ENCODE measurements at places on chromosomes 5 and 9.

DNA sequence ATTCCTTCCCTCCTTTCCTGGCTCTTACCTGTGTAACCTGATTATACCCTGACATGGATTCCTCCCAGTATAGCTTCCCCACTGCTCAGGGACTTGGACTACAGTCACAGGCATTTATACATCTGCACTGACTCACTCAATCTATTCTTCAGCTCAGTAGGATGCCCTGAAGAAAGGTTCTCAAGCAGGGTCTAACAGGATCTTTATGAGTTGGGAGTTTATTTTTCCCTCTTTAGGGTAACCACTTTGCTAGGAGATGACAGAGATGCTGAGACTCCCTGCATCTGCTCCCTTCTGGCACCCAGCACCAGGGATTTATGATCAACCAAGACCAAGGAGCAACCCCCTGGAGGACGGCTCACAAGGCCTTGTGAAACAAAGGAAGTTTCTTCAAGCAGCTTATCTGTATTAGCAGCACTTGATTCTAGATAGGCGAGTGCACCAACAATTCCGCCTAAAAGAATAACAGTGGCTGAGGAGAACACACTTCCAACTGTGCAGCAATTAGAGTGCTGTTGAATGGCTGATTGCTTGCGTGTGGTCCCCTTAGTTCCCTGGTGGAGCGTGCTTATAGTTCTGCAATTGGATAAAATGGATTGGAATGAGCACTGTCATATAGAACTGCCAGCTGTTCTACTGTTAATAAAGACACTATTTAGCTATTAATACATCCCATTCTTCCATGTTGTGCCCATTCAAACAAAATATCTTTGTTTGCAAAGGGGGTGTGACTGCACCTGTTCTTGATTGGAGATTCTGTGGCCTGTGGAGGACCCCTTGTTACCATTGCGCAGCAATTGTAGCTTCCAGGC lies 482.6 kb downstream of the ZNF608 start:
- no peak for DNase-seq

DNA sequence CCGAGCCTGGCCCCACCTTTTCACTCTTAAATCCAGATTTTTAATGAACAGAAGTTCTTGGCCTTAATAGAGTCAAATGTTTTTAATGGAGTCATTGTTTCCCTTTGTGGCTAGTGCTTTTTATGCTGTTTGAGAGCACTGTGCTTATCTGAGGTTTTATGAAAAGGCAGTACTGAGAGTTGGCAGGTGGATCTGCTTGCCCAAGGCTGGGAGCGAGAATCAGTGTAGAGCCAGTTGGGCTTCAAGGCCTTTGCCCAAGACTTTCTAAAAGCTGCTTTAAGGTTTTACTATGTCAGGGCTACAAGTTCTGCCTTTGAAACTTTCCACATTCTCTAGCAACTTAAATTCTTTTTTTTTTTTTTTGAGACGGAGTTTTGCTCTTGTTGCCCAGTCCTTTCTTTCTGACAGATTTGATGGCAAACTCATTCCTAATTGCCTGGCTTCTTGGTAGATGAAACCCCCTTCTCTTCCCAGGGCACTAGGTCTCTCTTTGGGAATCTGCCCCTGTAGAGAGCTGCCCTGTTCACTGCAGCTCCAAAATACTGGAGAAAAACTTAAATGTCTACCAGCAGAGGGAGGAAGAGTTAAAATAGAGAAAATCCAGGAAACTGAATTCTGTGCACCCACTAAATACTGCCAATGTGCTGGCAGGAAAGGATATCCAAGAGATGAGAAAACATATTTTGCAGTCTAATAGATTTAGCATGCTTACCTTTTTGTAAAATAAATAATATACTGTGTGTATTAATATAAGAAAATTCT lies 36.9 kb upstream of the CDK20 start:
- DNase-seq, result peak; percentile 1

- no peak for DNase-seq
These were observed 89.6 kb upstream of the MIER3 start for GRCh38 chr5:57041570-57041969.

DNA sequence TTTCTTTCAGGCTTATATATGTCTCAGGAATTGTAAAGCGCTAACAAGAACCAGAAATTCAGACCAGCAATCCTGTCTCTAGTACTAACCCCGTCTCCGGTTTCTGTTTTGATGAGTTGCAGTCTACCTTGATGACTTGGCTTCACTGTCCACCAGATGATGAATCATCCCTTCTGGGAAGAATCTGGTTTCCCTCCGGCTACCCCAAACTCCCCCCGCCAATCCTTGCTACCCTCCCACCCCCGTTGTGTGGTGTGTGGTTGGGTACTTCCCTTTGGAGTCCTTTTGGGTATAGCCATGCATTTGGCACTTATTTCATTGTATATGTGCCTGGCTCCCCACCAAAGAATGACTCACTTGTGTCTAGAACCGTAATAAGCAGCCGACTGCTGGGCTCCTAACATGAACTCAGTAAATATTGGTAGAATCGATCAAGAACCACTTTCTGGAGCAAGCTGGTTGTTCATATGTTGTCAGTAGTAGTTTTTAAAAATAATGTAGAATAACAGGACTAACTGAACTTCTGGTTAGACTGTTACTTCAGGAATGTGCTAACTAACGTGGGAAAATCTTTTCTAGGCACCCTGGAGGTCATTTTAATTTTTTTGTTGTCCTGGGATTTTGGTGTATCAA lies 8.3 kb upstream of the TGFBI start:
- peak; percentile 97 for DNase-seq

- peak; percentile 25 for DNase-seq
These were observed 31.4 kb downstream of the COL15A1 start for GRCh38 chr9:98974994-98975712.

DNA sequence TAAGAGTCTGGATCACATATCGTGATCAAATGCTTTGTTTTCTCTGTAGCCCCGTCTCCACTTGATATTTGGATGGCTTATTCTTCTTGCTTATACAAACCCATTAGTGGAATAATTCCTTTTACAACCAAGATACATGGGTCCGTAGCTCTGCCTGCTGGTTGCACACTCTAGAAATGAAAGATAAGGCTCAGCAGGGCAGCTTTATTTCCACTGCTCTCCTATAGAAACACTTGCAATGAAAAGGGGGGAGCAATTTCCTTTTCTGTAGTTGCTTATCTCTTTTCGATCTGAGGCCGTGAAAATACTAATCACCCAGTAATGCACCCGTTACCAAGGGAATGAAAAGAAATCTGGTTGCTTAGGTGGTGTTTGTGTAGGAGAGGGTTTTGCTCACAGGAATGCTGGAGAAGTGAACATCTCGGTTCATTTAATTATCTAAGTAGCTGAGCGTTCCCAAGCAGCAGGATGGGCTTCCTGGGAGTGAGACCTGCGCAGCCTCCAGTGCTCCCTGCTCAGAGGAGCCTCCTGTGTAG lies 131.7 kb downstream of the ADAMTS16 start:
- DNase-seq, result no peak

- no peak for DNase-seq
These were observed 156.4 kb upstream of the MAP3K1 start for GRCh38 chr5:56658972-56659371.

- no peak for DNase-seq
These were observed 70.4 kb upstream of the TMED7 start for GRCh38 chr5:115696141-115696650.

DNA sequence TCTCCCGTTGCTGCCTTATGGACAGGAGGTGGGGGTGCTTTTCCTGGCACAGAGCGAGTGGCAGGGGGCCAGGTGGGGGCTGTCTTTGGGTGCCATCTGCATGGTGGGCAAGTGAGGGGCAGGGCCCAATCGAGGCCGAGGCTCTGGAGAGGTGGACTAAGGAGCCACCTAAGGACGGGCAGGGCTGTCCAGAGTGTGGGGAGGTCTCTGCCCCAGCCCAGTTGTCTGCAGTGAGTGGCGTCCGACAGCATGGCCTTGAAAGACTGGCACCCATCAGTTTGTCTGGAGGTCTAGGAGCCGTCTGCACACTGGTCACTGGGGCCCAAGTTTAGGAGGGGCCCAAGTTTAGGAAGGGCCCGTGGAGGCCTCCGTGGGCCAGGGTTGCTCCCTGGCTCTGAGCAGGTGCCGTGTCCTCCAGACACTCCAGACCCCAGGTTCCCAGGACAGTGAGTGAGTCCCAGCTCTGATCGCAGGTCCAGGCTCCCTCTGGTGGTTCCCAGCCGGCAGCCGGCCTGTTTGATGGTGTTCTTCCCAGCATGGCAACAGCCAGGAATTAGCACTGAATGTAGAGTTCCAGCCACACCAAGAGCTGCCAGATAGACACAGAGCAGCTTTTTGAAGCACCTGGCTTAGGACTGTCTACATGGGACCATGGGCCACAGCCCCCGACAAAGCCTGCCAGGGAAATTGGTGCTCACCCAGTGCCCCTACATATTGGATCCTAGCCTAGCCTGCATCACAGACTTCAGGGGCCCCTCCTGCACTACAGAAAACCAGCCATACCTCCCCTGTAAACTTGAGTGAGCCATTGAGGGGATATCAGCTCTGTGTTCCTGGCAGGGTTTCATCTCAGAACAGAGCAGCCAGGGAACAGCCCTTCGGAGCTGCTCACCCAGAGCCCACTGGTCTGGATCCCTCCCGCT lies 120.9 kb downstream of the WNK2 start:
- no peak for DNase-seq

GRCh38 chr5:102971676-102972293 lies 148.2 kb downstream of the GIN1 start:
- DNase-seq, result peak; percentile 29

DNA sequence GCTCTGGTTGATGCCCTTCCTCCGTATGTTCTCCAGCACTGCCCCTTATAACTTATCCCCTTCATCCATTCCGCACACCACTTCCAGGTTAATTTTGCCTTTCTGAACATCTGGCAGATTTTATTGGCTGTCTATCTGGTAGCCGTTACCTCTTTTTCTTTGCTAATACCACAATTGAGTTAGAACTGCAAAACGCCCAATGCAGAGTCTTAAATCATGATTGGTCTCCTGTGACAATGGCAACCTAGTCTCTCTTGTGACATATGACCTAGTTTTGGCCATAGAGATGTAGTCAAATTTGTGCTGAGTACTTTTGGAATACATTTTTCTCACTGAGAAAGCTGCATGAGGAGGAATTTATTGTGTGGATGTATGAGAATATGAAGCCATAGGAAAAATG lies 365.7 kb upstream of the PRR16 start:
- DNase-seq, result no peak

- DNase-seq, result no peak
These were observed 96.1 kb downstream of the OTULIN start for GRCh38 chr5:14760548-14761002.

GRCh38 chr5:150161242-150162141 lies 5.1 kb upstream of the CDX1 start:
- DNase-seq, result peak; percentile 15

- DNase-seq, result no peak
These were observed 92.7 kb downstream of the TMC1 start for GRCh38 chr9:72614067-72614466.

GRCh38 chr9:84922051-84922450 lies 252.5 kb downstream of the NTRK2 start:
- DNase-seq, result no peak

DNA sequence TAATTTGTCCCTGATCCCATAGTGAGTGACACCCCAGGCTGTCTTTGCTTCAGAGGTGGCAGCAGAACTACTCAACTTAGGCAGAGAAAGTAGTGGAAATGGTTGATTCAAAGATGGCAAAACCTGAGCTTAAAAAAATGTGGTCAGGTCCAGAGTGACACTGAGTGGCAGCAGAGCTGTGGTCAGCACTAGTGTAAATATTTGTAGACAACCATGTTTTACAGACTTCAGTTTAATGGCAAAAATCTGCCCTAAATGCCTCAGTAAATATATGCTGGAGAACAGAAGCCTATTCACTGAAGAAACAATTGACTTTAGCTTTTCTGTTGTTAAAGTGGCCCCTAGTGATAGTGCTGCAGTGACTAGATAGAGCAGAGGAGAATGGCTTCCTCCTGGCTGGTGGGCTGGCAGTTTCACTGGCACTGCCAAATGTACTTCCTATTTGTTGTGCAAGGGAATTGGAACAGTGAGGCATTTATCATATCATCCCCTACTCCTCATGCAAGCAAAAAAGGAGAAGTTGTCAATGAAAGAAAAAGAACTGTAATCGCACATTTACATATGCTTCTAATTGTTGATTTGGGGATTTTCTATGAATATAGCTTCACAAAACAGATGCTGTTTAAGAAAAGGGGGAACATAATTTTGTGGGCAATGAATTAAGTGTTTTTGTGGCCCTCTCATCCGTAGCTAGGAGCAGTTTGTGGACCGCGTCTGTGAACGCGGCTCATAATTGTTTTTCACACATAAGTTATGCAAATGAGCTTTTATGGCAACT lies 12.0 kb downstream of the PBX3 start:
- peak; percentile 95 for DNase-seq

DNA sequence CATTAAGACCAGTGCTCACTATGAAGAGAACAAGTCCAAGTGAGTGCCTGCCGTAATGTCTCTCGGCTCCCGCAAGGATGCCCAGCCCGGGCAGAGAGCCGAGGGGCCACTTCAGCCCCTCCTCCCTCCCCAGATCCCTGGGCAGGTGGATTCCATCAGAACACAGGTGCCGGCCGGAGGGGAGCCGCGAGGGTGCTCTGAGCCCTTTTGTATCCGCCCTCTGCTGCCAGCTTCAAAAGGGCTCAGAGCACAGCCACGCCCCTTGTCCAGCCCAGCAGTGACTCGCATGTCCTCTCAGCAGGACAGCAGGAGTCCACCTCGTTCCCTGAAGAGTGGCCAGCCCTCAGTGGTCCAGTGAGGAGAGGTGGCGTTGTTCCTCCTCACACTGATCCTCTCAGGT lies 43.9 kb downstream of the CYFIP2 start:
- no peak for DNase-seq

GRCh38 chr9:111187376-111187775 lies 142.6 kb downstream of the OR2K2 start:
- no peak for DNase-seq

DNA sequence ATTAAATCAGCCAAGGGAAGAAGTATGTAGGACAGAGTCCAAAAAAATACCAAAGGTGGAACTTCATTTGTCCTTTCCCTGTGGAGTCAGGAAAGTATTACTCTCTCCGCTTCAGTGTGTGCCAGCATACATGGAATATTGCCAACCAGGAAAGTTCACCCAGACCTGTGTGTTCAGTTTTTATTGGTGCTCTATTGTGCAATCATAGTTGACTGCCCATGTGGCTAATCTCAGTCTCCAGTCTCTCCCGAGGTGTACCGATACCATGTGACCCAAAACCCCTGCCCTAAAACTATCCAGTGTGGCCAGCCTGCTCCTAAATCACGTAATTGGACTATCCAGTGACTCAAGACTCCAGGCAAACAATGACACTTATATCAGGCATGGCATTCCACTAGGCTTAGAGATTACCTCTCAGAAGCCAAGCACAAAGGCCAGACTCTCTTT lies 38.8 kb downstream of the NFX1 start:
- no peak for DNase-seq

DNA sequence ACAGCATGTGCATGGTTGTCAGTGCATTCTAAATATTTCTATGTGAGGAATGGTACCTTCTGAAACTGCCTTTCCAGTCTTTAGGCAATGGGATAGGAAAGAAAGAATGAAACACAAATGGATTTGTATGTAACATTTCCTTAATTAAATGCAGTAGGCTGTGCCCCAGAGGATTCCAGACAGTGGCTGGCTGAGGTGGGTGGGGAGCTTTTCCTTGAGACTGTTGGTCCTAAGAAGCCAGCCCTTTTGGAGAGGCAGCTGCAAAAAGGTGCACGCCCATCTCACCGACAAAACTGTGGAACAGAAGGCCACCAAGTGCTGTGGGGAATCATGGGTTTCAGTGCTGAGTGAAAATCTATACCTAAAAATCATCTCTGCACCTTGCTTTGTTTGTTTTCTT lies 6.8 kb upstream of the CKMT2 start:
- no peak for DNase-seq

Measured in MV-4-11 (cell line).